CD4-positive, alpha-beta T cell treated with Interferon gamma for 1 hour (primary cell): ENCODE measurements at places on chromosomes 2 and 18.

- DNase-seq = no peak
Measured at GRCh38 chr2:234534515-234534914, 37.6 kb upstream of the ARL4C start.

DNA sequence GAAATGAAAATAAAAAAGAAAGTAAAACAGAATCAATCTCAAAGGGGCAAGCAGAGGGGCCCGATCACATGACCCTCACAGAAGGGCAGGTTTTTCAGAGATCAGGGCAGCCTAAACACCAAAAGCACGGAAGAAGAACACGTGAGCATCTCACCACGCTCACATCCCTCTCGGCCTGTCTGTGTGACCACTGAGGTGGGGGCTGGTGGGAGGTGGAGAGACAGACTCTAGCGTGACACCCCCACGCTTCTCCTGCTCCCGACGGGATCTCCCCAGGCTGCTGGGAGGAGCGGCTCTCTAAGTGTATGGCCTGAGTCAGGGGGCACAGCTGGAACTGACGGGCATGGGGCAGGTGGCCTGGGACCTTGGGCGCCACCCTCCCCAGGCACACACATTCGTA, 23.5 kb upstream of the MTERF4 start:
- no peak for DNase-seq

DNA sequence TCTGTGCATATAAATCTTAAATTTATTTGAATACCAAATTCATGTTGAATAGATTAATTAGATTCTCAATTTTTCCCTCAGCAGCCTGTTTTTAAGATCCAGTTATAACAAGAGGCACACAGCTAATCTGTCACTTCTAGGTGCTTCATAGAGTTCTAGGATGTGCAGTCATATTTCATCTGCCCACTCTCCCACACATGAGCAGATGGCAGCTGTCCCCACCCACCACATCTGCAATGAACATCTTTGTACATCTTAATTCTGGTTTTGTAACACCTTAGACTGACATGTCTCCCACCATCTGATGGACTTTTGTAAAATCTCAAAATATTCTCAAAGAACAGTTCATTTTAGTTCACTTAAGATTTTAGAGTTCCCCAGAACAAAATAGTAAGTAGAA, 250.8 kb upstream of the ST6GAL2 start:
- DNase-seq = no peak

- DNase-seq = no peak
Measured at GRCh38 chr2:66303471-66303870, 131.5 kb upstream of the MEIS1 start.

DNA sequence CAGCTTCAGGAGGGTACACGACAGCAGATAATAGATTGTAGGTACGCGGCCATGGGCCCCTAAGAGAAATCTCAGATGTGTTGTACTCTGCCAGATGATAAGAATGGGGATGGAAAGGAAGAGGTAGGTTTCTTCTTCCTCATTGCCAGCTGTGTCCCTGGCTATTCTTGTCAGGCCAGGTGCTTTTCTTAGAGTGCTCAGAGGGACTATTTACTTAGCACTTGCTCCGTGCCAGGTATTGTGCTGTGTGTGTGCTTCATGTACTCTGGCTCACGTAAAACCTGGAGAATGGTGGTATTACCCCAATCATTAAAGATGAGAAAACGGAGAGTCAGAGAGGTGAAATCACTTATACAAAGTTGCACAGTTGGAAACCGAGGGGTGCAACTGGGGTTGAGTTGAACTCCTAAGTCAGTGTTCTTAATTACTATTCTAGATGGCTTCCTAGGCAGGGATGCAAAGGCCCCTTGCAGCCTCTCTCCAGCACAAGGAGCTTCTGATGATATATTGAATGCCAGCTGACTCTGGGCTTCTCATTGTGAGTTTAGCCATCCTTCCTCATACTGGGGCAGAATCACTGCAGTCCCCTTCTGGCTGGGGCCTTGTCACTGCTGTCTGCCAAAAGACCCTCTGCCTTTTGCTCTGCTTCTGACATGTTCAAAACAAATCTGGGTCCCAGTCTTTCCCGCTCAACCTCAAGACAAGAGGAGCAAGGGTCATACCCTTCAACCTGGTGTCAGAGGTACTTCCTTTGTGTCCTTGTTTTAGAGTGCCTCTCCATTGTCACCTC, 60.7 kb downstream of the LYPD1 start:
- DNase-seq = no peak

GRCh38 chr2:222281506-222281905, 17.3 kb downstream of the PAX3 start:
- no peak for DNase-seq

GRCh38 chr18:2672872-2673271, 17.3 kb downstream of the SMCHD1 start:
- no peak for DNase-seq

- DNase-seq = no peak
Measured at GRCh38 chr2:64403426-64403825, 50.5 kb upstream of the LGALSL start.

- DNase-seq = no peak
Measured at GRCh38 chr18:25243754-25244153, 108.2 kb downstream of the ZNF521 start.

DNA sequence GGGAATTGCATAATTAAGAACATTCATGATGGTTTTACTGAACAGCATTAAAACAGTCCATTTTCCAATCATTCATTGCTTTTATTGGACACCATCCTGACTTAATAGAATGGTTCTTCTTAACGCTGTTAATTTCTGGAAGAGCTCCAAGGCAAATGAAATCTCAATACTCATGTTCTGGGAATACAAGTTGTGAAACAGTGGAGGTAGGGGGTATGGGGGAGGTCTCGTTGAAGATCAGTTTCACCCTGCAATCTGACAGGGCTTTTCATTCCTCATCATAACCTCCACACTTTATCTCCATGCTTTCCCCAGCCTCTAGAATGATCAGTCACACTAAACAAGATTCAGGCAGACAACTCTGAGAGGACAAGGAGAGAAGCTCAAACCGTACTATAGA, 113.6 kb downstream of the ETAA1 start:
- DNase-seq = no peak

DNA sequence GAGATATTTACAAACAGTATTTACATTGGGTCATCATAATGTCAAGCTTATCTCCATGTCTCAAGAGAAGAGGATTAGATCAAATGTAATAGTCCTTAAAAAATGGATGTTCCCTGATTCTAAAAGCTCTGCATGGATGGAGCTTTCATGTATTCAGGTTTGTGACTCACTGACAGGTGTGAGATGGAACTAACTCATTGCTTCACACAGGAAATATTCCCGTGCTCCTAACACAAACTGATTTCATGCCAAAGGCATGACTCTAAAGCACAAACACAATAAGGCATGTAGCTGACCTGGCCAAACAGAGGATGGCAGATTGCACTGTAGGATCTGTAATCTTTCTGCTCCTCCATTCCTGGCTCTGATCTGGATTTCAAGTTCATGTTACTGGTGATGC, 110.0 kb downstream of the ALK start:
- DNase-seq = no peak

DNA sequence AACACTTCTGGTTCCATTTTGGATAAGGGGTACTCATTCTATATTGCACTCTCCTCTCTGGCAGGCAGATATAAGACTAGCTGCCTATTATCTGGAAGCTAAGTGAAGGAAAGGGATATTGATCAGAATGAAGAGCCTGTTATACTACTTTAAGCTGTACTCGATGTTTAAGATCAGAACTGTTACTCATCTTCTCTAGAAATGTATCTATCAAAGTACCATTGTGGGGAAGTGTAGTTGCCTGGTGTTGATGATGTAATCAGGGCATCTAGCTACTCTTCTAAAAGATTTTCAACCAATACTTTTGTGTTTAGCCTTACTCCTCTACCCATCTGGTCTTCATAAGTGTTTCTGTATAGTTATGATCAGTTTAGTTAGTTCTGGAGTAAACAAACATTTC, 5.8 kb downstream of the CAMKMT start:
- DNase-seq = no peak

DNA sequence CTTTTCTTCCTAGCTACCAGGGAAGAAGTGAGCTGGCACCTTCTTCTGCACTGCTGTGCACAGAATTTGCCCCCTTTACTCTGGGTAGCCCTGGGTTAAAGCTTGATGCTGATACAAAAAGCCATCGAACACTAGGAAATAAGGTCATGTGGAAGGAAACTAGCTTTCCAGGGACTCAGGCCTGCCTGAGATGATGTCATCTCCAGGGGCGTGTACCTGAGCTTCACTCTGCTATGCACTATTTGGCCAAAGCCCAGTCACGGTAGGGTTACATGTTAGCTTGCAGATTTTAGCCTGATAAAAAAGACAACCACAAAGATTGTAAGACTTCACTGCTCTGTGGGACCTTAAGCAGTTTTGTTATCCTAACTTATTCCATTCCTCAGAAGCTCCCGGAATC, 20.4 kb downstream of the EDAR start:
- no peak for DNase-seq

DNA sequence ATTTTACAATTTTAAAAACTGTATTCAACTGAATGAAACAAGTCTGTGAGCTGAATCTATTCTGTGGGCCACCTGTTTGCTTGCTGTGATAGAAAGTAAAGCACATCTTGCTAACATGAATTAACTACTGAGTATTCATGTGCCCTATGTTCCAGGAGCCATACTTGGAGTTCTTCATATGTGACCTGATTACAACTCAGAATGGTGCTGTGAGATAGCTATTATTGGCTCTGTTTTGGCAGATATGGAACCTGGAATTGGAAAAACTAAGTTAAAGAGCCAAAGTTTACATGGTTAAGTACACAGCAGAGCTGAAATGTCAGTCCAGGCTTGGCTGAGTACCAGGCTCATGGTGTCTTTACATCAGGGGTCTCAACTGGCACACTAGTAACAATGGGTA, 253.7 kb downstream of the AGPS start:
- DNase-seq = no peak

DNA sequence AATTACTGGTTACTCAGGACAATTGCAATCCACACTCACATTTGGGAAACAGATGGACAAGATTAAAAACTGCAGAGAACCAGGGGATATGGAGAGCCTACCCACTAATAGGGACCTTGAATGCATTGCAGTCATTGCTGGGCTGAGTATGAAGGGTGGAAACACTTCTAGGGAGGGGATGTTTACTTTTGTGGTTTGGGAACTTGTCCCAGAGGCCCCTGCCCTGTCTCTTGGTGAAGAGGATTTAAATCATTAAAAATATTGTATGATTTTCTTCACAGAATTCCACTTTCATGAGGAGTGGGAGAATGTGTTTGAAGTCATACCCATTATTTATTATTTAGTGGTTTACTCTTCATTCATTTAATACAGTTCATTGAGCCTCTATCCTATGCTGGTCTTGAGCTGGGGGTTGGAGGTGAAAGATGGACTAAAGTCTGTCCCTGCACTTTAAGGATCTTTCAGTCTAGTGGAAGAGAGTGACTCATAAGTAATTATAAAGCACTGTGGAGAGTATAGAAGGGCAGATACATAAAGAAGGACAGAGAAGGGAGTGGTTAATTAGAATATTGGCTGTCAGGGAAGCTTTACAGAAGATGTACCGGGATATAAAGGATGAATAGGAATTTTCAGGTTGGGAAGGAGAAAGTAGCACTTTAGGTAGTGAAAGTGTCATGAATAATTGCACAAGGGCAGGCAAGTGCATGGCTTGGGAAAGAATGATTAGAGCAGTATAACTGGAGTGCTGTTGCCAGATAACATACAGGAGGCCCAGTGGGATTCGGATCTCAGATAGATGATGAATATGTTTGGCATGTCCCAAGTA, 313.4 kb downstream of the LPIN1 start:
- DNase-seq = no peak

- no peak for DNase-seq
Measured at GRCh38 chr2:135230150-135230549, 178.1 kb downstream of the RAB3GAP1 start.

DNA sequence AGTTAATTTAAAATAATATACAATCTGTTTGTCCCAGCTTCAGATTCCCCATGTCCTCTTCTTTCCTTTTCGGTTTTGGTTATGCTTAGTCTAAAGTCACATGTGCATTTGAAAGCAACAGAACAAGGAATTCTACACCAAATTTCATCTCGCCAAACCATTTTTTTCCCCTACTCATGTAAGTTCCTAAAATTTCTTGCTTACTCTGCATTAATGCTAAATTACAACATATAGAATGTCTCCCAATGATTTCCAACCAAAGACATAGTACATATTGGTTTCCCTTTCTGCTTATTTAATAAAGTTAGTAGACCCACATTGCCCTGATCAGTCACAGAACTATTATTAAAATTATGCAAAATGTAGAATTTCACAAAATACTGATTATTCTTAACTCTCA, 212.3 kb downstream of the ARHGAP15 start:
- no peak for DNase-seq

DNA sequence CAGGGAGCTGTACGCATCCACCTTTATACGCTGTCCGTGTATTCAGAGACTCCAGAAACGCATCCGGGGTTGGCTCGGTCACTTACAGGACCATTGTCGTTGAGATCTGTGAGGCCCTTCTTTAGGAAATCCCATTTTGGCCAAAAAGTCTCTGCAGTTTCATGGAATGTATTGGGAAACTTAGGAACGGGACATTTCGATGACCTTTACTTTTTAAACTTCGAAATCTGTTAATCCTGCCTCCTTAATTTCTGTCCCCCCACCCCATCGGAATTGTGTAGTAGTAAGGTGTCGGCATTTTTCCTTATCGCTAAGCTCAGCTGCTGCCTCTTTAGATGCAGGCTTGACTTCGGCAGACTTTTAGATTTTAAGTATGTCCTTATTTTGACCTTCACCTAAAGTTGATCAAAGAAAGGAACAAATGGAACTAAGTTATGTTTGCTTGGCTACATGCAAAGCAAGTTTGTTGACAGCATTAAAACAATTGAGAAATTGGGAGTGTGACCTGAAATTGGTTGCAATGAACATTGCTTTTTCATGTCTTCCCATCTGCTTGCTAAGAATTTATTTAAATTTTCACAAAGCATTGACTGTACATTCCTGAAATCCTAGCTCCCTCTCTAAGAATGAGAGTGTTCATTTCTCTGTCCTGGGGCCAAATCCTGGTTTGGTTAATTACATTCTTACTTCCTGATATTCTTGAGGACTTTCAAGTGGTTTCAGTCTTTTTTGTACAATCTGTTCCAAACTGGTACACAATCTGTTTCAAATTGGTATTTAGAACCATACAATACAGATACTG, 884 bp upstream of the RAPH1 start:
- DNase-seq = no peak
